C1 segment of cervical spinal cord (tissue), 14 donors: ENCODE measurements at places on chromosomes 3 and 15.

DNA sequence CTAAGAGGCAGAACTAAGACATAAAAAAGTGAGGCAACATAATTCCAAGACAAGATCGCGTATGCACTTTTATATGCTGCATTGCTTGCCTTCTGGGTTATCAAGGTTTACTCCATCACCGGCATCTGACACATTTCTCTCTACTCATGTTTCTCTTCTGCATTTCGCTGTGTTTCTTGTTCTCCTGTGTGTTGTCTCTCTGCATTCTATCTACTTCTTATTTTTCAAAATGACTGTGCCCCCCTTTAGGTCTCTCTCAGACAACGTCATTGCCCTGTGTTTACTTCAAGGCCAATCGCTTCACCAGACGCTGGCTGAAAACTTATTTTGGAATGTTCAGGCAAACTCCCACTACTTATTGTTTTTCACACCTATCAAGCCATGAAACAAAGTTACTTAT, 280.4 kb downstream of the KCNH8 start:
- no peak for DNase-seq

GRCh38 chr3:110474397-110474796, 597.2 kb upstream of the NECTIN3 start:
- DNase-seq = no peak

DNA sequence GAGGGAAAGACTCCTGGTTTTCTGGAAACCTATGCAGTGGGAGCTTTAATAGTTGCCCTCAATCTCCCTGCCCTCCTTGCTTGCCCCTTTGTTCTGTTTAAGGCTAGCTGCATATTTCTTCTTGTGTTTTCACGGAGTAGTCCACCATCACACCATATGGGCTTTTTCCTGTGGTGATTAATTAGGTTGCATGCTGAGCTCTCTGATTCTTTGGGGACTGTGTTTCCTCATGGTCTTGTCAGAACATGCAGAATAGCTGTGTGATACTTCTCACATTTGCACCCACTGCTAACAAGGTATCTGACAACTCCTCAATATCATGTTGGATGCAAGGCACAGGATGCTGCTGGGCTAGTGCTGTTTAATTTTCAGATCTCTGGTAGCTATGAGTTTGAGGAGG, 139.6 kb downstream of the PTPRG start:
- no peak for DNase-seq

DNA sequence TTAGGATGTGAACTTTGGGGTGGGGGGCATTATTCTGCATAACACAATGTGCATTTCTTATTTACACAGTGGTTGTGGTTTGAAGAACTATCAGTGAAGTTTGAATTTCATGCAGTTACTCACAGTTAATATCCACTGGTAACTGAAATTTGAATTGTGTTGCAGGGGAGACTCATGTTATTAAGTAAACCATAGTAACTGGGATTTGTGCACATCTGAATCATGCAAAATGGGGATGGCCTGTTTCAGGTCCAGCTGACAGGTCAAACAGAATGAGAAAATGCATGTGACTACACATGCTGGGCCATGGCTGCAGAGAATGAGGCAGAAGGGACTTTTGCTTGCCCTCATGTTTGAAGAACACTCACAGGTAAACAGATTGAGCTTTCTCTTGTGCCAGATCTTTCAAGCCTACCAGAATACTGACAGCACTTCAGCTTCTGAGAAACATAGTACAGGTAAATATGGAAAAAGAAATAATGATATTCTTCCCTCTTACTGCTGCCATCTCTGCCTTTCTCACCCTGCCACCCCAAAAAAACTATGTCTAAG, 115.0 kb downstream of the POLQ start:
- DNase-seq = no peak

GRCh38 chr3:136142592-136142991, 53.5 kb downstream of the MSL2 start:
- no peak for DNase-seq

- no peak for DNase-seq
Observed at GRCh38 chr3:117531078-117531767, 821.6 kb downstream of the TUSC7 start.

GRCh38 chr15:72021604-72022003, 96.3 kb downstream of the MYO9A start:
- no peak for DNase-seq
